ENCODE measurements at places on chromosomes 5 and 9.

DNA sequence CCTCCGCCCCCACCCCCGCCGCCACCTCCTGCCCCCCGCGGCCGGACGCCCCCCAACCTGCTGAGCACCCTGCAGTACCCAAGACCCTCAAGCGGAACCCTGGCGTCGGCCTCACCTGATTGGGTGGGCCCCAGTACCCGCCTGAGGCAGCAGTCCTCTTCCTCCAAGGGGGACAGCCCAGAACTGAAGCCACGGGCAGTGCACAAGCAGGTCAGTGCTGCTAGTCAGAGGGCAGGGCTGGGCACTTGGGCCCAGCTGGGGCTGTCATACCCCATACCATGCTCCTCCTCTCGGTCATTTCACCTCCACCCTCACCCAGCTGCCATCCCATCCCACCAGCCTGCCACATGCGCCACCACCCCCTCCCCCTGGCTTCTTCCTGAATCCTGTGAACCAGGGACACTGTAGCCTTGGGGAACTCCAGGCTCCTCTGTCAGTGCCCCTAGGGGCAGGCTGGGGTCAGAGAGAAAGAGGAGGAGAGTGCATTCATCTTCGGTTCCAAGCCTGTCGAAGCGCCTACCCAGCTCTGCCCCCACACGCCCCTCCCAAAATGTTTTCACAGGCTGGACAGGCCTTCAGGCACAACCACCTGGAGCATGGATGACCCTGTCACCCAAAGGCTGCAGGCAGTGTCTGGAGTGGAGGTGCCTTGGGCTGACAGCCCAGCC lies 122.0 kb downstream of the DAB2IP start:
- DNase-seq, result no peak

DNA sequence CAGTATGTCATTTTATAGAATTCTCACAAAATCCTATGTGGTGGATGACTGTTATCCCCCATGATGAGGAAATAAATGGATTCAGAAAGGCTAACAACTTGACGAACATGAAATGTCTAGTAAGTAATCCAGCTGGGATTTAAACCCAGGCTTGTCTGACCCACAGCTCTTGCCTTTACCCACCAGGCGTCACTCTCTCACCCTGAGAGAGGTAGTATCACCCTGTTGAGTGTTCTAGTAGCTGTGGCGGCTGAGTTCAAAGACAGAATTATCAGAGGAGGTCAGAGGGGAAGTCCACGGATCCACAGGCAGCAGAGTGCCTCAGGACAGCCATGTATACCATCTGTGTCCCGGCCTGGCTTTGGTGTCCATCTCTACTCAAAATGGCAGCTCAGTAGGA lies 113.8 kb downstream of the ZNF462 start:
- no peak for DNase-seq

DNA sequence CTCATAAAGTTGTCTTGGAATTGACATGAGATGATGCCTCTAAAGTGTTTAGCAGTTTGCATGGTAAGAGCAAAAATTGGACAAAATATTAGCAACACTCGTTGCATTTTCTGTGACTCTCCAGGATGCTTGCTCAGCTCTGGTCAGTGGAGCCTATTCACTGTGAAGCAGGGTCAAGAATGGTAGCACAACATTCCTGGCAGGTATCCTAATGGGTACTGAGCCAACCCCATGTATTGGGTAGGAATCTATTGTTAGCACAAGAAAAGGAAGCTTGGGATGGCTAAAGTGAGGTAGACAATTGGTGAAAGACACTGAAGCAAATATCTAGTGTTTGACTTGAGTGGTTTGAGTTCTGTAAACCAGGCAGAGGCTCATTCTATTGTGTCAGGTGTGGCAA lies 10.4 kb upstream of the ACTBL2 start:
- no peak for DNase-seq

GRCh38 chr5:112106878-112107277 lies 312.2 kb downstream of the EPB41L4A start:
- DNase-seq, result no peak

DNA sequence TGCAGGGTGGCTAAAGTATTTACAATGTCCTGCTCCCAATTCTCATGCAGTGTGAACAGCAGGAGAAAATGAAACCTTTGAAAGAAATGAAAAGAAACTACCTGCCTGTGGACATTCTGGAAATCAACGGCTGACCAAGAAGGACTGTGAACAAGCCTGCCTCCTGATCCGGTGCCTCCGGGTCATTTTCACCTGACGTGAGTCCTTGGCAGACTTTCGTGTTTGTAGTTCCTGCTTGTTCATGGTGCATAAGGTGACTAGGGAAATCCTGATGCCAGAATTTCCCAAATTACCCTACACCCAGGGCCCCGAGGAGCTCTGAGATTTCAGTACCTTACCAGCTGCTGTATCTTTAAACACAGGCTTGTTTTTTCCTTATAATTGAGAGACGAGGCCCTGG lies 317.5 kb downstream of the TLE1 start:
- DNase-seq, result no peak

DNA sequence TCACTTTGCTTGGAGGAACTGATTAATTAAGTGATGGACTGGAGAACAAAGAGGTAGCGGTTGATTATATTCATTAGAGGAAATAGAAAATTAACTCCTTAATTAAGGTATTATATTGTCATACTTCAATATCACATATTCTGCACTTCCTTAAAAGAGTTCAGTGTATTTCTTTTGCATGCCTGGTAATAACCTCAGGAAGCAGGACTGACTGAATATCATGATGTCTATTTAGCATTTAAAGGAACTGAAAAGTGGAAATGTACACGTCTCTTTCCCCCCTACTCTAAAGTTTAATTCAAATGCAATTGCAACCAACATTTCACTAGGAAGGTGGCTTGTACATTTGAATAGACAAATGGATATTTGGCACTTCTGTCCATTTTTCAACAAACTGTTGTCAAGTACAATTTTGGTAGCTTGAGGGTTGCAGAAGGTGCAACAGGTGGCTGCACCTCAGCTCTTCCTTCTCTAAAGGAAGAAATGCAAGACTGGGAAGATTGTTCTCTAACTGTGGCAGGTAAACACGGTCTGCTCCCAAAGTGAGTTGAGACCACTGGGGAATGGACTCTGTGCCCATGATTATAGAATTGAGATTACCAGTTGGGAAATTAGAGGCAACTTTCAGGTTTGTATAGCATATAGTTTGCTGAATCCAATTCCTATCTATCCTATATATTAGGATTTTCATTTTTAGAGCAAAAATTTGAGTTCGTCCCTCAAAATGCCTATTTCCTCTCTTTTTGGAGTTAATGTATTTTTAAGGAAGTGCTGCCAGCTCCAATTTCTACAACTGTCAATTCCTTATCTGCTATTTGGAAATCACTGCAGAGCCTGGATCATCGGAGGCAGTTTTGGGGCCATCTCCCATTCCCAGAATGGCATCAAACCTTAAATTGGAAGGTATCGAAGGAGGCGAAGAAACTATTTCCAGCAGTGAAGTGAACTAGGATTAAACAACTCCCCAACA lies 98.9 kb upstream of the TAF11L2 start:
- no peak for DNase-seq

- DNase-seq, result no peak
Observed at GRCh38 chr5:76474377-76474776, 71.3 kb downstream of the IQGAP2 start.

- no peak for DNase-seq
Observed at GRCh38 chr5:139961435-139962157, 81.5 kb downstream of the NRG2 start.

DNA sequence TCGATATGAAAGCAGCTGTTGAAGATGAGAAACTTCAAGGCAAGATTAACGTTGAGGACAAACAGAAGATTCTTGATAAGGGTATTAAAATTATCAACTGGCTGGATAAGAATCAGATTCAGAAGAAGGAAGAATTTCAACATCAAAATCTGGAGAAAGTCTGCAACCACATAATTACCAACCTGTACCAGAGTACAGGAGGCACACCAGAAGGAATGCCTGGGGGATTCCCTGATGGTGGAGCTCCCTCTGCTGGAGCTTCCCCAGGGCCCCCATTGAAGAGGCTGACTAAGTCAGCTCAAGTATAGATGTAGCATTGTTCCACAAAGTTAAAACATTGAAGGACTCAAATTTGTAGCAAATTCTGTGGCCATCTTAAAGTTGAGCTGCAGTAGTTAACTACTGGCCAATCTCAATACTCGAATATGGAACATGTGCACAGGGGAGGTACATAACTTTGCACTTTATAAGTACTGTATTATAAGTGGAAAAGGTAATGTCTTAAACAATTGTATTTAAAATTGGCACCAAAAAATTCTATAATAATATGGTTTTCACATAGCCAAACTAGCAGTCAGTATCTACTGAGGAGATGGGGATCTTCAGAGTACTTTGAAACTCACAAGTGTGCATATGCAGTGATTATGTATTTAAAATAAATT lies 237.5 kb downstream of the CHSY3 start:
- DNase-seq, result peak; percentile 49

Measured in iris pigment epithelial cell (primary cell).